CD4-positive, alpha-beta T cell treated with Interleukin-2 at 100 ng/mL for 4 hours (primary cell): ENCODE measurements at places on chromosomes 5 and 9.

- no peak for DNase-seq
These were observed 14.8 kb downstream of the SLC44A1 start for GRCh38 chr9:105259274-105259673.

DNA sequence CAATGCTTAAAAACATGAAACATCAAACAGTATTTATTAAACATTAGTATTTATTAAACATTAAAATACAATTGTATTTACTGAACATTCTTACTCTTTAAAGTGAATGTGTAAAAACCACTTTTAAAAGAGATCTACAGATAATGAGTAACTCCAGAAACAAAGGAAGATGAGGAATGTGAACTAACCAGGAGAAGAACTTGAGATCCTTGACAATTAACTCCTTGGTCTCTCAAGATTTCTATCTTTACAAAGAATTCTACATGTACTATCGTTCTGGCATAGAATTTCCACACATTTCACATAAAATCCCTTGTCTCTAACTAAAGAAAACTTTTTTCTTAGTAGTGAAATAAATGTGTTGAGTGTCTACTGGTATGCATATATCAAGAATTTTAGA, 28.7 kb upstream of the IFNE start:
- DNase-seq = no peak

DNA sequence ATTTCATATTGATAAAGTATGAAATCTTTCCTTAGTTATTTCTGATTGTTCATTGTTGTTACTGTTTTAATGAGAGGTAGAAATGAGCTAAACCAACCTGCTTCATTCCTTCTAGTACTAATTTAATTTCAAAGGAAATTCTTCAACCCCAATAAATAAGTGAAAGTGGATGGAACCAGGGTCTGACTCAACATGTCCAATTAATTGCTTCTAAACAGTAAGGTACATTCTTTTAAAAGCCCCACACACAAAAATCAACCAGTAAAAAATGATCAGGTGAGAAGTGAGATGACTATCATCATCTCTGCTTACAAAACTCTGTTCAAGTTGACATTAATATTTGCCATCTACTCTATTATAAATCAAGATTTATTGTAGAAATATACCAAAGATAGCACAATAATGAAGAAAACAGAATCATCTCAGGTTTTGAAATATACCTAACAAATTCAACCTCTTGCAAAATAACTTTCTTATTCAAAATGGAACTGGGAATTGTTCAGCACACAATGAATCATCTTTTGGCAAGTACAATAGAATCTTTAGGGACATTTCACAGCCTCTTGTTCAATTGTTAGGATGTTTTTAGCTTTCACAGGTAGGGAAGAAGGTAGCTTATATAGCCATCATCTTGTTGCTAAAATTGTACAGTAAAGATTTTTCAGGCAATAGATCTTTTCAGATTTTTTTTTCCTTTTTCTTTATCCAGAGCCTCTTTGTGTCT, 114.5 kb downstream of the RPS23 start:
- DNase-seq = no peak

DNA sequence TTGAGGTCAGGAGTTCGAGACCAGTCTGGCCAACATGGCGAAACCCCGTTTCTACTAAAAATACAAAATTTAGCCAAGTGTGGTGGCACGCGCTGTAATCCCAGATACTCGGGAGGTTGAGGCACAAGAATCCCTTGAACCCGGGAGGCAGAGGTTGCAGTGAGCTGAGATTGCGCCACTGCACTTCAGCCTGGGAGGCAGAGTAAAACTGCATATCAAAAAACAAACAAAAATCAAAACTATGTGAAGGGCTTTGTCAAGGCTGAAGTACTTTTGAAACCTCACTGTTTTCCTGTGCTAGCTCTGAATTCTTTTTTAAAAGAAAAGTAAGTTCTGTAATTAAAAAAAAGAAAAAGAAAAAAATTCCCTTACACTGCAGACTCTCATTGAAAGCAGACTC, 65.1 kb upstream of the KLF4 start:
- no peak for DNase-seq

DNA sequence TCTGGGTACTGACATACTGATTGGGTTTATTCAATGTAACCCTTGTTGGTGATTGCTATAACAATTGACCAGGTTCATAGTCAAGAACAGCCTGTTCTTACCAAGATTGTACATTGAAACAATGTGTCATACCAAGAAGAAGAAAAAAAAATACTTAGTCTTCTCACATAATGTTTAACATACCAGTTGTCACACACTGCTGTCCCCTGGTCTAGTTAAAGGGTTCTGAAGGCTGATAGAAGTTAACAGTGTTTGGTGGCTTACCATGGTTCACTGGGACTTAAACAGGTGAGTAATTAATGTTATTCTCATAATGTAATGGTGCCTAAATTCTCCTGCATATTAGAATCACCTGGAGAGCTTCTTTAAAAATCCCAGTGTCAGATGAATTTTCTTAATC, 18.5 kb upstream of the CDC42SE2 start:
- DNase-seq = no peak

DNA sequence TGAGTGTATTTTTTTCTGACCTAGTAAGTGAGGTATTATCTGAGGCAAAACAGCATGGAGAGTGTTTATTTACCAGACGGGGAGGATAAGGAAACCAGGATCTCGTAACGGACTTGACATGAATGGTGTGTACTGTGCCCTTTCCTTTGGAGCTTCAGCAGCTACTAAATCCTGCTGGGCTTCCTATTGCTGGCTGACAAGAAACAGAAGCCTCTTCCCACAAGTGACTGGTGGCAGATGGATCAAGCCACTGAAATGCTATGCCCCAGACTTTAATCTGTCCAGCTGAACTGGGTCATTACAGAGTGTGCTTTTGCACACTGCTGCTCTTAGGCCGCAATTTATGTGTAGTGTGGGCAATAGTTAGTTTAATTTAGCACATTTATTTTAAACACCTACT, 162.7 kb upstream of the MRPS30 start:
- no peak for DNase-seq

- DNase-seq = no peak
These were observed 62.6 kb downstream of the PUM3 start for GRCh38 chr9:2781336-2781735.

DNA sequence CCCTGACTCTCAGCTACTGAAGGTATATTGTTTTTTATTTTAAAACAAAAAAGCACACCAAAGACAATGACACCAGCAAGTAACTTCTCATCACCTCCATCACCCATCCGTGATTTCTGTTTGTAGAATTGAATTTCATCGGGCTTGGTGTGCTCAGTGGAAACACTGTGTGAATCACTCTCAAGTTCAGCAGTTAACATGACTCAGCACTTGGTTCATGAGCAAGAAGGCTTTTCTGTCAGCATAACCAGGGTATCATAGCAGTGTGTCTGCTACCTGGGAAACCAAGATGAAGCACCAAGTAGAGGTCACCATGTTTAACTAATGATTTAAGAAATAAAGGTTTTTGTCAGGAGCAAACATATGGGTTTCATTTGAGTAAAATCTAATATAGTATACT, 123.7 kb downstream of the INSYN2B start:
- DNase-seq = no peak

GRCh38 chr5:106755789-106756188, 914.9 kb downstream of the EFNA5 start:
- DNase-seq = no peak

GRCh38 chr9:125839317-125839716, 92.1 kb downstream of the PBX3 start:
- no peak for DNase-seq

- DNase-seq = no peak
These were observed 3.2 kb downstream of the RNF208 start for GRCh38 chr9:137218754-137219271.
